ENCODE measurements at places on chromosomes 16 and 17.

GRCh38 chr17:37067555-37068111, 118.9 kb downstream of the AATF start:
- no peak for DNase-seq

DNA sequence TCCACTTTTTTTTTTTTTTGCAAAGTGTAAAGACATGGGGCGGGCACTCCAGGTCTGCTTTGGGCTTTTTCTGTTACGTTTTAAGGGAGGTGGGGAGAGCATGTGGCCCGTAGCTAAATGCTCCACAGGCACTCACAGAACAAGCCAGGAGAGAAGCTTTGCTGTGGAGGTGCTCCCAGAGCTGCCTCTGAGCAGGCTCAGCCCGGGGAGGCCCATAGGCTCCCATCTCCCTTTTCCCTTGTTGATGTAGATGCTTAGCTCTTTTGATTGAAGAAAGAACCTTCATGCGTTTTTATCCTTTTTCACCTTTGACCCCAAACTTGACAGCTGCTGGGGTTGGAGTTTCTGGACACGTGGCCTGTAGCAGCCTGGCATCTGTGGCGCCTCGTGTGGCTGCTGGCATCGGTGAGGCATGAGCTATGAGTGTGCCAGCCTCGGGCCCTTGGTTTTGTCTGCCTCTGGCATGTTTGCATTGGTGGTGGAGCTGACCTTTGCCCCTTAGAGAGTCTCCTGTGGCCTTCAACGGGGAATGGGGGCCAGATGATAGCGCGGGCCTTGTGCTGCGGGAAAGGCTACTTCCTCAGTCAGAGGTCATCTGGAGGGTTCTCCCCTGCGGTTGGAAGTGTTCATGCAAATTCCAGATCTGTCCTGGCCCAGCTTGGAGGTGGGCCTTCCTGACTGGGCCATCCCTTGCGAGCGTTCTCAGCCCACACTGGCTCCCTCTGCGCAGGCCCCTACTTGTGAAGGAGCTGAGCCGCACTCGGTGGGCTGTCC, 20.0 kb upstream of the IL17C start:
- no peak for DNase-seq

DNA sequence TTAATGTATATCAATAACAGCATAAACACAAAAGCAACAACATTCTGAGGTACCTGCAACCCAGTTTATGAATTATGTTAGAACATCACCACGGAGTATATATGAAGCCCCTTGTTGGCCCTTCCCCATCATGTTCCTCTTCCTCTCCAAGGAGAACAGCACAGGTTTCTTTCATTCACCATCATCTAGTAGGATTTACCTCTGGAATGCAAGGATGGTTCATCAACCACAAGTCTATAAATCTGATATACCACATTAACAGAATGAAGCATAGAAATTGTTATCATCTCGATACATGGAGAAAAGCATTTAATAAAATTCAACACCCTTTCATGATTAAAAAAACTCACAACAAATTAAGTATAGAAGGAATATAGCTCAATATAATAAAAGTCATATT, 6.2 kb upstream of the PRSS54 start:
- DNase-seq, result no peak

GRCh38 chr16:82784573-82784968, 157.8 kb downstream of the CDH13 start:
- DNase-seq, result no peak

DNA sequence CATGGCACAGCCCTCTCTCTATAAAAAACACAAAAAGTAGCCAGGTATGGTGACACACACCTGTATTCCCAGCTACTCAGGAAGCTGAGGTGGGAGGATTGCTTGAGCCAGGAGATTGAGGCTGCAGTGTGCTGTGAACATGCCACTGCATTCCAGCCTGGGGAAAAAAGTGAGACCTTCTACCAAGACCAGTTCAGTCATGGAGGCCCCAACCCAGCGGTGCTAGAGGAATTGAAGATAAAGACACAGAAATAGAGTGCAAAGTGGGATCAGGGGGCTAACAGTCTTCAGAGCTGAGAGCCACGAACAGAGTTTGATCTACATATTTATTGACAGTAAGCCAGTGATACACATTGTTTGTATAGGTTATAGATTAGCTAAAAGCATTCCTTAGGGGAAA, 15.6 kb upstream of the CCL8 start:
- DNase-seq, result no peak

- DNase-seq, result no peak
These were observed 22.6 kb upstream of the MPHOSPH6 start for GRCh38 chr16:82192665-82193064.

GRCh38 chr17:41264599-41264998, 579 bp upstream of the KRTAP9-6 start:
- DNase-seq, result no peak

- no peak for DNase-seq
These were observed 6.8 kb downstream of the CRISPLD2 start for GRCh38 chr16:84826558-84826941.

DNA sequence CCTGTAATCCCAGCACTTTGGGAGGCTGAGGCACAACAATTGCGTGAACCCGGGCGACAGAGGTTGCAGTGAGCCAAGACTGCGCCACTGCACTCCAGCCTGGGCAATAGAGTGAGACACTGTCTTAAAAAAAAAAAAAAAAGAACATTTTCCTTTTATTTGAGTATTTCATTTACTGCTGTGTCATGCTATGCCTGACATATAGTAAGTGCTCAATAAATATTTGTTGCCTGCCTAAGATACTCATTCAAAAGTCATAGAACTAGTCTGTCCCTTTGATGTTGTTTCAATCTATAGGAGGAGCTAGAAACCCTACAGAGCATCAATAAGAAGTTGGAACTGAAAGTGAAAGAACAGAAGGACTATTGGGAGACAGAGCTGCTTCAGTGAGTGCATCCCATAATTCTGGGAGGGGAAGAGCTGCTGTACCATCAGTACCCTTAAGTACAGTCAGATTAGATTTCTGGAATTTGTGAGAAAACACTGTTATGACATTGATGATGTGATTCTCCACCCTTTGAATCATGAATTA, 20.0 kb downstream of the CALCOCO2 start:
- DNase-seq, result no peak

DNA sequence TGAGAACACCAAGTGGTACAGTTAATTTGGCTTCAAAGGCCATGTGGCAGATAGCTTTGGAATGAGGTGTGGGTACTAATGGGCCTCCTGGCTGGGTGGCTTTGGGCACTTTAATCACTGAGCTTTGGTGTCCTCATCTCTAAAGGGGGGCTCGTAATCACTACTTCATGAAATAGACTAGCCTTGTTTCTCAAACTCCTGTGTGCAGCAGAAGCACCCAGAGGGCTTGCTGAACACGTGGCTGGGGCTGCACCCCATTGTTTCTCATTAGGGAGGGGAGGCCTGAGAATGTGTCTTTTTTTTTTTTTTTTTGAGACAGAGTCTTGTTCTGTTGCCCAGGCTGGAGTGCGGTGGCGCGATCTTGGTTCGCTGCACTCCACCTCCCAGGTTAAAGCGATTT, 5.8 kb downstream of the EPN2 start:
- DNase-seq, result no peak
